ENCODE measurements at places on chromosomes 12 and 14.

DNA sequence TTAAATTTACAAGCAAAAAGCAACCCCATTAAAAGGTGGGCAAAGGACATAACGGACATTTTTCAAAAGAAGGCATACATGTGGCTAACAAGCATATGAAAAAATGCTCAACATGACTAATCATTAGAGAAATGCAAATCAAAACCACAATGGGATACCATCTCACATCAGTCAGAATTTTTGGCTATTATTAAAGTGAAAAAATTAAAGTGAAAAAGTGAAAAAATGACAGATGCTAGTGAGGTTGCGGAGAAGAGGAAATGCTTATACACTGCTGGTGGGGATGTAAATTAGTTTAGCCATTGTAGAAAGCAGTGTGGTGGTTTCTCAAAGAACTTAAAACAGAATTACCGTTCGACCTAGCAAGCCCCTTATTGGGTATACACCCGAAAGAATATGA lies 7.9 kb downstream of the OTOGL start:
- no peak for DNase-seq

- no peak for DNase-seq
Measured at GRCh38 chr12:18583655-18584054, 154.2 kb downstream of the PLCZ1 start.

- no peak for DNase-seq
Measured at GRCh38 chr12:50984586-50985298, 32.4 kb downstream of the HIGD1C start.

GRCh38 chr12:42789808-42790760 lies 200.5 kb upstream of the PRICKLE1 start:
- DNase-seq = no peak

DNA sequence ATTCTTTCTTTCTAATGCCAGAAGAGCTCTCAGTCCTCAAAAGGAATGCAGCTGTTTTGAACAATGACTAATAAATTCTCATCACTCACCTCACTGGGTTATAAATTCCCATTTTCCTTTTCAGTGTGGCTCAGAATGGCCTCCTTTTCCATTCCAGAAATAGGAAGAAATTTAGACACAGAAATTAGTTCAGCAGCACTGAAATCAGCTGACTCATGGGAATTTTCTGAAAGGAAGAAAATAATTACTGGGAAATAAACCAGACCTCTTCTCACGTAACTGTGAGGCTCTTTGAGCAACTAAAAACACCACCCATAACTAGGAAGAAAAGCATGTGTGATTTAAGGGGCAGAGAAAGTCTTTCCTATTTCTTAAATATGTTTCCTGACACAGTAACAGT lies 23.8 kb downstream of the CD163 start:
- no peak for DNase-seq

GRCh38 chr14:95162641-95163040 lies 5.3 kb upstream of the DICER1 start:
- DNase-seq = no peak
